CD4-positive, alpha-beta T cell treated with Interleukin-17A for 1 hour (primary cell): ENCODE measurements at places on chromosomes 2 and 18.

DNA sequence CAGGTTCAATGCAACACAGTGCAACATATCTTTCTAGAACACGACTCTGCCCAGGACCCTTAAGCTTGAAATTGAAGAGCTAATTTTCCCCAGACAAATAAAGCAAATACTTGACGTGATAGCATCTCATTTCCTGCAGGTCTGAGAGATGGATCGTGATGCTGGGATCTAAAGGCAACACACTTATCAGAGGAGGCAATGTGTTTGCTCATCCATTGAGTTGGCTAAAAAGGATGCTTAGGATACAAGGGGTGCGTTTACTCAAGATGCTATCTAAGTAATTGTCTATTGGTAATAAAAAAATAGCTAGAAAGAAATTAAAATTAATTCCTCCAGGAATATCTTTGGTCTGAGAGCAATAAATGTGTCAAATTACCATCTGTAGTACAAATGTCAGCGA, 129.0 kb downstream of the SOCS6 start:
- no peak for DNase-seq

- no peak for DNase-seq
Measured at GRCh38 chr2:16312771-16313170, 352.9 kb downstream of the CYRIA start.

DNA sequence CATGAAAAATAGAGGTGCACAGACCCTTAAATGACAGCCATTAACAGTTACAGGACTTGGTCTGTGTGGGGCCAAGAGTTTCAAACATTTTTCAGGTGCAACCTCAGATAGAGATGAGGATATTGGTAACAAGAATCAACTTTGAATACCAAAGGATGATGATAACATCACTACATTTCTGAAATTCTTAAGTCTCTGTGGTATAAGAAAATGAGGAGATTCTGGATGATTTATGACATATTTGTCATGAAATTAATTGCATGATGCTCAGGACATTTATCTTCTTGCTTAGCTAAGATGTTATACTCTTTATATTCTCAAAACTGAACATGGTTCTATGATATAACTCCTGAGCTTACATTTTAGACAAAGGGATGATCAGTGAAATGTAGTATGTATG, 471.8 kb upstream of the CWC22 start:
- DNase-seq = no peak

DNA sequence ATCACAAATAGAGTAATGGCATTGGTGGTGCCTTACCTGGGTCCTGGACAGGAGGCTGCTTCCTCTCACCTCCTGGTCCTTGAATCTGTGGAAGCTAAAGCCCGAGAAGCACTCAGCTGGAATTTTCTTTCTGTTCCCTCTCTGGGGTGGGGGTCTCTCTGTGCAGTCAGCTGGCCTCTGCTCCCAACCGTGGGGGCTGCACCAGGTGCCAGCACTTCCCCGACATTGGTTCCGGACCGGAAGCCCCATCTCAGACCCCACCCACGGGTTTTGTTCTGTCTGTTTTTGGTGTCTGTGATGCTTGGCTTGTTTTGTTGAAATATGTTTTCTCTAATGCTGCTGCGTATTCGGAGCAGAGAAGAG, 154.7 kb downstream of the TWIST2 start:
- no peak for DNase-seq

DNA sequence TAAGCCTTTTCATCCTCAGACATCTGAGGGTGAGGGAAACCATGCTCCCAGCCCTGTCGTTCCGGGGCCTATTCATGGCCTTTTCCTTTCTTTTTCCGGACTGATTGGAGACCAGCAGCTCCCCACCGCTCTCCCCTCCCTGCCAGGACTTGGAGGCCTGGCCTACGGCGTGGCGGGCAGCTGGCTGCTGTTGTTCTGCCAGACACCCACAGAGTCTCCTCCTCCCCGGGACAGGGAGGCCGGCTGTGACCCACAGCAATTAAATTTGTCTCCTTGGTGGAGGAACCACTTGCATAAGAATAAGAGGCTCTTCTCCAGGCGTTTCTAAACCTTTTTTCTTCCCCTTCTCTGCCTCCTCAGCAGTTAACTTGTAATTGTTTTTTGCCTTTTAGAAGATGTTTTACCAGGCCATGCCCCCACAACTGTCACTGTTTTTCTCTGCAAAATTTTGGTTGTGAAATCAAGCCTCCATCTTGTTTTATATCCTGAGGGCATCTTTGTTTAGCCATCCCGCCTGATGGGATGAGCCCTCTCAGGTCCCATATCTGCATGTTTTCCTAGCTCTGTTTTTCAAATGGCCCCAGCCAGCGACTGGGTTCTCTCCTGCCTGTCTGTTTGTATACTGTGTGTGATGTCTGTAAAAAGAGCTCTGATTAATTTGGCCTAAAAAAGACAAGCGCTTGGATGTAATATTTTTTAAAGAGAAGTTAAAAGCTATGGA, 1060.0 kb upstream of the DDX18 start:
- DNase-seq = no peak

DNA sequence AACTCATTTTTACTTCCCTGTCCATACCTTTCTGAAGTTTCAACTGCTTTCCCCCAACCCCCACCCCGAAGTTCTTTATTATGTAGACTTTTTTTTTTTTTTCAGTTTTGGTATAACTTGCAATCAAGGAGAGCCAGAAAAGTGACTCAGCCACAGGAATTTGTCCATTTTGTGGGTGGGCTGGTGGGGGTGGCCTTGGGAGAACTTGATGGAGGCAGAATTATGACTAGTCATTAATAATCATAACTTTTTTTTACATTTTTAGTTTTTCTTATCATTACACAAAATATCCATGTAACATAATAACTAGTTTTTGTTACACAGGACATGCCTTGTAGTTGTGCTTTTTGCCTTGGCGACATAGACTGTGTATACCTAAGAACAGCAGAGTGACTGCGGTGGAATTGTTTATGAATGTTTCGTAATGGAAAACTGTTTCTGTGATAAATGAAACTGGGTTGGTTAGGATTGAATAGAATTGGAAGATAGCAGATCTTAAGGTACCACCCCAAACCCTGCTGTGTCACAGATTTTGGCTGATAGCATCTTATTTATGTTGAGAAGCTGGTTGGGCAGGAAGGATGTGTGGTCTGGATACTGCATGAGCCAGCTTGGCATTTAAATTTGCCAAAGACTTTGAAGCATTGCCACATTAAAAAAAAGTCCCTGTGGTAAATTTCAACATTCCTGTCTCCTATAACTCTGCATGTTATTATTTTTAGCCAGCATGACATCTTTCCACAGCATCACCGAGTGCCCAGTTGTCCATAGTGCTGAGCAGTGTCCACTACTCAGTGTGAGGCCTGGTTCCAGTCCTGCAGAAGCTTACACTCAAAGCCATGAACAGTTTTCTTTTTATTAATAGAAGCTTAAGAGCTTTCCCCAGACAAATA, 30.7 kb downstream of the LYPD6B start:
- DNase-seq = peak; percentile 48

DNA sequence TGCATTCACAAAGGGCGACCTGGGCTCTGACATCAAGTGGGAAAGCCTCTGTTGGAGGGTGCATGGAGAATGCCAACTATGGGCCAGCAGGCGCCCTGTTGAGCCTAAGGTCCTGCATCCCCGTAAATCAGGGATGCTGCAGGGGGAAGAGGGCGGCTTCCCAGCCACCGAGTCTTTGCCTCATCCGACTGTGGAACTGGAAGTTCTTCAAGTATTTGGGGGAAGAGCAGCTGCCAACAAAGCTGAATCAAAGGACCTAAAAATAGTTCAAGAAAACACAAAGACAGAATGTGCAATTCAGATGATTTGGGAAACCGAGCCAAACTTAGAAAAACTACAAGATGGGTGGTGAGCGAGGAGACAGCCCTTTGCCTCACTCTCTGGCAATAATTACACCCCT, 281.1 kb upstream of the MGAT5 start:
- DNase-seq = no peak

DNA sequence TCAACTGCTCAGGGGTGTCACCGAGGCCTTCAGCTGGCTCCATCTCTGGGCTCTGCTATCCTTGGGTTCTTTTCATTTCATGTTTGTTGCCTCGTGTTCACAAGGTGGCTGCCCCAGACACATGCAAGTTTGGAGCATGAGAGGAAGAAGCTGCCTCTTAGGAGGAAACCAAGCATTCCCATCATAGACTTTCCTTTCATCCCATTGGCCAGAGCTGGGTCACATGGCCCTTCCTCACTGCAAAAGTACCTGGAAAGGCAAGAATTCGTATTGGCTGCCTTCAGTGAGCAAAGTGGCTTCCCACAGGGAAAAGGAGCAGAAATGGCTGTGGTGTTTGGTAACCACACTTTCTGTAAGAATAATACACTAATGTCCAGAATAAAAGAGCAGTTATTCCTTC, 155.7 kb upstream of the RAB12 start:
- DNase-seq = no peak

DNA sequence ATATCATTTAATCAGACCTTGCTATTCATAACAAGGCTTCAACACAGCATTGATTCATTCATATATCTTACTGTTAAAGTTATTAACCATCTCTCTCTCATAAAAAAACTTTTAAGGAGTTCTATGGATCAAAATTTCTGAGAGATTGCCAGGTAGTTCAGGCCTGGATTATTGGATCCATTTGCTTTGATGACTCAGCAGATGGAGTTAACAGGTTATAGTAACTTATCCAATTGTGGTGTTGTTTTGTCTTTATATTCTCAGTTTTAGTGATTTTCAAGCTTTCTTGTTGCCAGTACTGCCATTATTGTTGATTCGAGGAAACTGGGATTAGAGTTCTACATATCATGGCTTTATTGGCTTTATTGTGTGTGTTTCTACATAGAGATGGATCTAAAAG, 195.7 kb upstream of the MMADHC start:
- DNase-seq = no peak

DNA sequence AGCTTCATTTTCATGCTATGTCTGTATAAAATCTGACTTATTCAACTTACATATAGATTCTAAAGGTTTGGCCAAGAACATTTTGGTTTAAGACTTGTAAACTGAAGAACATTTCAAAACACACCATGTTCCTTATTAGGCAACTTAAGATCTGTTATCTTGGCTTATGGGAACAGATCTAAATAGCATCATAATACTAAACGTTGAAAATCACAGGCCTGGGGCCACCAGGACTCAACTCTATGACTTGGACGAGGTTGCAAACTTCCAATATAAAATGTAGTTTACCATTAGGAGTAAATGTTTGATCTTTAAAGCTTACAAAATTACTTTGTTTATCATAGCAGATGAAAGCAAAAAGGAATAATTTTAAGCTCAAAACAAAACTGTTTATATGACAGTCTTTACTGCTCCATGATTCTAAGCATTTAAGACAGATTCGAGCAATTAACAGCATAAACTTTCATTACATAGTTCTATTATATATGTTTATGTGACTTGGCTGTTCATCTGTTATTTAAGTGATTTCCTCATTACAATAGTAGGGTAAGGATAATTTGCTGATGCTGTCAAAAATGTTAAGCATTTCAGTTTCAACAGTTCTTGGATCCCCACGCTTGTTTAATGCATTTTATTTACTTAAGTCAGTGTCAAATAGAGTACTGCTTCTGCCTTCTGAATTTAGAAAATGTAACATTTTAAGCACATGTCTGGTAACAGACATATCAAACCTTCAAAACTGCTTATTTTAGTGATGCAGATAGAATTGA, 8.3 kb downstream of the TCF4 start:
- no peak for DNase-seq

GRCh38 chr2:196980001-196980400, 53.5 kb upstream of the PGAP1 start:
- no peak for DNase-seq

DNA sequence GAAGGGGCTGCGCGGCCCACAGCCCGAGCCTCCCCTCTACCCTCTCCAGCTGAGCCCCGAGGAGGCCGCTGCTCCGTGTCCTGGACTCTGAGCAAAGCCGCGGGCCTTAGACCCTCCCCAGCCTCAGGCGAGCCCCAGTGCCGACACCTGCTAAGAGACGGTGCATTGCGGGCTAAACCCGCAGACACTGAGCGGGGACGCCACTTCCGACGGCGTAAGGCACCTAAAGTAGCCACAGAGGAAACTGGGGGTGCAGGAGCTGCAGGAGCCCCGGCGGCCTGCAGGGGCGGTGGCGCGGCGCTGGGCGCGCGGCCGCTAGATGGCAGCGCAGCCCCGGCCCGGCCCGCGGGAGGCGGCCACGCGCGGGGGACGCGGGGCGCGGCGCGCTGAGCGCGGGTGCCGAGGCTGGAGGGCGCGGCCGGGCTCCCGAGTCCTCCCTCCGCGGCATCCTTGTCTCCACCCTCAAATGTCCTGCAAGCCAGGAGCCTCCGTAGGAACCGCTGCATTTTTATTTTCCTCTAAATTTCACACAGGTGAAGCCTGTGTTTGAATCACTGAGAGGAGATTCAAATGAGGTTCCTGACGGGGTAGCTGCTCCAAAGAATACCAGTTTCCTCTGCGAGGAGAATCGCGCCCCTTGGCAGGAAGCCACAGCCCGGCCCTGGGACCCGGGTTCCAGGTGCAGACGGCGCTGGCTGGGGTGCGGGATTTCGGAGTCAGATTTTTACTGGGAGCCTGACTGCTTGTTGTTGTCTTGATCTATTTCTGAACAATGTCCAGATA, 650.5 kb downstream of the GALR1 start:
- DNase-seq = peak; percentile 55

- DNase-seq = no peak
Measured at GRCh38 chr18:42413870-42414269, 458.8 kb downstream of the PIK3C3 start.

DNA sequence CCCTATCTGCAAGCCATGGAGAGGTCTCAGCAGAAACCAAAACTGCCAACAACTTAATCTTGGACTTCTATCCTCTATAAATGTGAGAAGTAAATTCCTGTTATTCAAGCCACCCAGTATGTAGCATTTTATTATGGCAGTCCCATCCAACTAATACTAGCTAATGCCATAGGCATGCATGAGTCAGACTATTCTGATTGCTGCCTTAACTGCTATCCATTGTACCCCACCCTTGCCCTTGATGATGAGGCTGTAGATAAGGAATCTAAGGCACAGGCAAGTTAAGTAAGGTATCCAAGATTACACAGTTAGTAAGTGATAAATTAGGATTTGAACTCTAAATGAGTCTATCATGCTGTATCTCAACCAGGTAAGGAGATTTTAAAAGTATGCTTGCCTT, 223.0 kb downstream of the UBE2E3 start:
- no peak for DNase-seq

DNA sequence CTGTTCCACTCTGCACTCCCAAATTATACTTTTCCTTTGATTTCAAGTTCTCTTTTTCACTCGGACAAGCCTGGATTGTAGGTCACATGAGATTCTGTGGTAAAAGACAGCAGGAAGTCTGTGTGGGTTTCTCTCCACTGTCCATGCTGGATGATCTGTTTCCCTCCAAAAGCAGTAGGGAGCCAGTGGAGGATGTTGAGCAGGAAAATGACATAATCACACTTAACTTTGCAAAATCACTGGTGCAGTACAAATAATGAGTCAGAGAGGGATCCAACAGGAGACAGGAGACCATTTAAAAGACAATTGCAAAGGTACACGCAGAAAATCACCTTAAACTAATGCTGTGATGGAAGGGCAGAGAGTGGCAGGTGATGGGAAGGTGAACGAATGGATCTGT, 301.3 kb downstream of the ZNF407 start:
- no peak for DNase-seq

- DNase-seq = no peak
Measured at GRCh38 chr2:224407241-224407701, 5.4 kb upstream of the FAM124B start.

GRCh38 chr18:69845593-69846506, 101.8 kb downstream of the CD226 start:
- no peak for DNase-seq

- no peak for DNase-seq
Measured at GRCh38 chr2:102502576-102502975, 29.6 kb downstream of the SLC9A4 start.
